ENCODE measurements at places on chromosomes 6 and 20.

GRCh38 chr6:106247293-106247692 is 78.3 kb downstream of the ATG5 start:
- DNase-seq = no peak

DNA sequence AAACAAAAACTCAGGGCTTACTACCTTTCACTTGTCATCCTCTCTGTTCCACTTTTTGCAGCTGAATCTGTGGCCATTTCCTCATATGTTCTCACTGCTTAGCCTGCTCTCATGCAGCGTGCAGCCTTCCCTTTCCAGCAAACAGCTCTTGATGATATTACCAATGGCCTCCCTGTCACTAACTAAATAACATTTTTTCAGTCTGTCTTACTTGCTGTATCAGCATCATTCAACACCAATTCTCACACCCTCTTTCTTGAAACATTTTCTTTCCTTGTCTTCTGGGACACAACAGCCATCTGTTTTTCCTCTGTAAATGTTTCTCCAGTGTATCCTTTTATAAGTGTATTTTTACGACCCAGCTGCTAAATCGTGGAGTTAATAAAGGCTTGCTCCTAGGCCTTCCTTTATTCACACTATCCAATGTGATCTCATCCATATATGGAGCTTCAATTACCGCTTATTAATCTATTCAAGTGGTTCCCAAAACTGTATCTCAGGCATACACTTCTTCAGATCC is 523.6 kb upstream of the RNF217 start:
- no peak for DNase-seq

DNA sequence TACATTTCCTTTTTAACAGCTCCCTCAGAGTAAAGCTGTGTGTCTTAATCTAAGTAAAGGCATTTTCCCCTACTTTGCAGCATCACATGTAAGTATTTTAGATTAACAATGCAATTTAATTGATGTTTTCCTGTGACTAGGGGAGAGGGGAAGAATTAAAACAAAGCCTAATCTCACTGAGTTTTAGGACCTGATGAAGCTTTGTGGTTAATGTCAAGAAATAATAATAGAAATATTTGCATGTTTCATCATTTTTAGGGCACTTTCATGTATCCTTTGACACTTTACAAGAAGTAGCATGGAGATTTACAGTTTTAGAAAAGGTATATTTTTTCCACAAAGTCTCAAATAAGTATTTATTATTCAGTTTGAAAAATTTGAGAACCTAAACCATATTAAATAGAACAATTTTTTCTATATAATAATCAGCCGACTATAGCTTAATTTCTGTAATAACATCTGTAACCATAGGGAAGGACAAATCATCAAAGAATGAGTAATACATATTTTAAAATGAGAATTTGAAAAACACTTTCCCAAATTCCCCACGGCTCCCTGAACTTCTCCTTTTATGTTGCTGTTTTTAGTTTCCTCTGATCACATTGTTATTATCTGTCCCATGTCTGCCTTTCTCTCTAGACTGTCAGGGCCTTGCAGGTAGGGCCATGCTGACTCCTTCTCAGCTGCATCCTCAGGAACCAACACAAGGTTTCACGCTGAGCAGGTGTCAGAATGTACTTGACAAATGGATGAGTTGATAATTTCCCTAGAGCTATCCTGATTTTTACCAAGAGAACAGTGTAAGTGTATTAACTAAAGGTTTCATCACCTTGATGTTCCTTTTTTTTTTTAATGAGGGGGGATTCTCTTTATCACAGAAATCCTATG is 338.1 kb downstream of the SYNE1 start:
- no peak for DNase-seq

DNA sequence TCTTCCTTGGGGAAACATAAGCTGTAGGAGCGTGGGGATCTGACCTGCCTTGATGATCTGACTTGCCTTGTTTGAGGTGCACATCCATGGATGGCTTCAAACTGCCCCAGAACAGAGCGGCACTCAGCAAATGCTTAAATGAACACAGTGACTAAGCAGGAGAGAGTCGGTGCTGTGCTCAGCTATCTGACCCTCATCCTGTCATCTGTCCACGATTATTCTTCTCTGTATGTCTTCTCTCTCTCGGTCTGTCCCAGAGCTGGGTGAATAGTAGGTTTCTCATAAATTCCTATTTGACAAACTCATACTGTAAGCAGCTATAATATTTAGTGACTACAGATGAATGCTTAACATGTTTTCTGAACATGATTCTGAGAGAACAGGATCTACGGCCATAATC is 37.3 kb downstream of the TRAM2 start:
- no peak for DNase-seq

GRCh38 chr6:4809999-4810918 is 34.1 kb downstream of the CDYL start:
- DNase-seq = no peak

- no peak for DNase-seq
Observed at GRCh38 chr6:101417900-101418299, 24.4 kb downstream of the GRIK2 start.

GRCh38 chr6:117484052-117484646 is 1.7 kb downstream of the DCBLD1 start:
- no peak for DNase-seq

DNA sequence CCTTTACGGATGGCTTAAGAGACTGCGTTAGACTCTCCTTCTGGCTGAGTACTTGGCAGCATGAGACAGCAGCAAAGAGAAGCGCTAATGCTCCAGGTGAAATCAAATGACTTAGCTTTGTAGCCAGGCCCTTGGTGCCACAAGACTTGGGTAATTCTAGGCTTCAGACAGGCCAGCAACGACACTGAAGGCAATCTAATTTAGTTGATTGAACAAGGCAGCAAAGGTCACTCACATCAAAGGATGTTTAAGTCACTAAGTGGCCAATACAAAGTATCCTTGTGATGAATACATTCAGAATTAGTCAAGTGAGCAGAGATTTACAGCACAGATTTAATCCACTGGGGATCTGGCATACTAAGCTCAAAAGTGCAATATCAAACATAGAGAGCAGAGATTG is 113.2 kb downstream of the FAM83B start:
- no peak for DNase-seq

- no peak for DNase-seq
Observed at GRCh38 chr6:43990275-43990626, 137.0 kb downstream of the MRPL14 start.
